ENCODE measurements at places on chromosomes 7 and 10.

DNA sequence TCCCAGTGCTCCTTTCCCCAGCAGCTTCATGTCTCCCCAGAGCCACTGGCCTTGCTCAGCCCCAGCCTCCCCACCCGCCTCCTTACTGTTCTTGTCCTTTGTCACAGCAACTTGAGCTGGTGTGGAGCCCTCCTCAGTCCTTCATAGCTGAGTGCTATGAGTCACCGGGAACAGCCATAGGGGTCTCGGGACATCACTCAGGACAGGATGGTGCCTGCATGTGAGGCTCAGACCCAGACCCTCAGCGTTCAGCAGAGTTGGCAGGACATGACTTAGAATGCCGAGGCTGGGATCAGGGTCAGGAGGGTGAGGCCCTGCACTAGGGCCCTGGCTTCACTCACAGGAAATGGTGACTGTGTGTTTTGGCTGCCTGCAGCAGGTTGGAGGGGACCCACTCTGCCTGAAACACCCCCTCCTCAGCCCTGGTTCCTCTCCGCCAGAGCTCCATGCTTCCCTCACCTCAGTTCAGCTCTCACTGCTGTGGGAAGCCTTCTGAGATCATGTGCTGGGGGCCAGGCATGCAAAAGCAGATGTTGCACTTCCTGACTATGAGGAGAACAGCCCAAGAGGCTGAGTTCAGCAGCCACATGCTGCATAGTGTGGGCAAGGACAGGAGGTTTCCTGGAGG, 40.7 kb upstream of the GJD4 start:
- H3K27me3 ChIP-seq: no peaks in the 10 kb centered on the region
- DNase-seq: no peak
- H3K4me1 ChIP-seq: no peaks in the 10 kb centered on the region
- H3K4me3 ChIP-seq: no peak overlapping the region
- peaks cover 32% of the 10 kb centered on the region for H3K36me3 ChIP-seq

DNA sequence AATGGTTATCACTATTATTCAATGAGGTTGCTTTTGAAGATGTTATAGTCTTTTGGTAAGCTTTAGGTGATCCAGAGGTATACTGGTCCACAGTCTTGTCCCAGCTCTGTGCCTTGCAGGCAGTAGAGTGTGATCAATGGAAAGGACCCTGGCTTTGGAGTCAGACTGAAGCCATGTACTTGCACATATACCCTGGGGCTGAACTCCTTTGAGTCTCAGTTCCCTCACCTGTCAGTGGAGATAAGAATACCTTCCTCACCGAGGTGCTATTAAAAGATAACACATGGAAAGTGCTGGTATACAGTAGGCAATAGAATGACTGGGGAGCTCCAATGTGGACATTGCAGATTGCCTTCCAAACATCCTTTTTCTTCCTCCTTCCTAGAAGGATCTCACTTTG, 16.0 kb upstream of the PDLIM1 start:
- H3K27ac ChIP-seq: no peak overlapping the region
- DNase-seq: no peak
- H3K4me1 ChIP-seq: no peaks in the 10 kb centered on the region
- no peak overlapping the region for H3K4me3 ChIP-seq

DNA sequence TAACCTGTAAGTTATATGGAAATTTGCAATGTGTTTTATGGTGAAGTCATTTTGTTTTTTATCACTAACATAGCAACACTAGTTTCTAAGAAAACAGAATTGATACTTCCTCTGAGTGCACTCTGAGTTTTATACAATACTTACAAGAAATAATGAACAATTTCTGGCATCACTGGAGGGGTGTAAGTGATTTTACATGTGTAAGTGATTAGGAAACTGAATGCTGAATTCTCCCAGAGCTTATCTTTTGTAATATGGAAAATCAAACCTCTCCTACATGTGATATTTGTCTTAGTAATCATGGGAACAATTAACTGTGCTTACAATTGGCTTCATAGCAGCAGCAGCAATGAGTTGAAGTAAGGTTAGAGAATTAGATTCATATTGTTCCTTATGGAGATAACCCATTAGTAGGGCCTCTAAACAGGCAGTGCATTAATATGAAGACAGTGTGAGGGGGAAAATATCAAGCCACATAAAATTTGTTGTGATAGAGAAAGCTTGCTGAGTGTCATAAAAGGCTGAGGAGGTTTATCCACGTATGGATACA, 37.4 kb downstream of the SEMA3C start:
- no peaks in the 10 kb centered on the region for H3K36me3 ChIP-seq
- H3K27me3 ChIP-seq: no peaks in the 10 kb centered on the region
- H3K27ac ChIP-seq: no peak overlapping the region
- DNase-seq: no peak

GRCh38 chr7:74149603-74150002, 24.6 kb upstream of the EIF4H start:
- H3K27ac ChIP-seq: no peak overlapping the region
- no peaks in the 10 kb centered on the region for H3K36me3 ChIP-seq
- H3K4me1 ChIP-seq: no peaks in the 10 kb centered on the region
- no peaks in the 10 kb centered on the region for H3K27me3 ChIP-seq

GRCh38 chr10:88565072-88565471, 18.0 kb downstream of the RNLS start:
- no peak for DNase-seq
- H3K27ac ChIP-seq: no peak overlapping the region
- no peaks in the 10 kb centered on the region for H3K36me3 ChIP-seq
- H3K4me1 ChIP-seq: no peaks in the 10 kb centered on the region

DNA sequence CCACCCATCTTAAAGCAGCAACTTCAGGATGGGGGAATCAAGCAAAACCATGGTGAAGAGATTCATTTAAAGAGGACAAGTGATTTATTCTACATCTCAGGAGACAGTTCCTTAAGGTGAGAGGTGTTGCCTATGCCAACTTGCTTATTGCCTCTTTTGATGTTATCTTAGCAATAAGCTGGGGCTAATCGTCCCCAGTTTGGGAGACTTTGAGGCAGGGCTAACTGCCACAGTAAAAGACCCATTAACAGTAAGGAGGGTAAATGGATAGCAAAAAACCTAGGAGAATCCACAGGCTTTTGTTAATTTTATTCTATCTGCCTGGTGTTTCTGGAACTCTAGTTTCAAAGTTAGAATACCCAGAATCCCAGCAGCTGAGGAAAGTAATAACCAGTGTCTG, 22.1 kb upstream of the HERPUD2 start:
- DNase-seq: no peak
- H3K27ac ChIP-seq: no peak overlapping the region
- H3K27me3 ChIP-seq: no peaks in the 10 kb centered on the region
- no peak overlapping the region for H3K4me3 ChIP-seq

DNA sequence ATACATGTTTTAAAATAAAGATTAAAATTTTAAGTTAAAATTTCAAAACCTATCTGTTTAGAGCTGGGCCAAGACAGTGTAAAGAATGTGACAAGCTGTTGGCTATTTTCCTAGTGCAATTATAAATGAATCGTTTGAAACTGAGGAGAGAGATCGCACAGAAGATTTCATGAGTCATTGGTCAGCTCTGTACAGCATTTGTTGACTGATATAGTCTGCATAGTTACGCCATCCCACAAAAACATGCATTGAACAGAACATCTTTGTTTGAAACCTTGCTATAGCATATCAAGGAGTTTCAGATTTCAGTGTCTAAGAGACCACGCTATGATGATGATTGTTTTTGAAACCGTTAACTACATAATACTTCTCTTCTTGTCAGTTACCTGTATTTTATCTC, 1.3 kb upstream of the C10orf67 start:
- H3K36me3 ChIP-seq: no peaks in the 10 kb centered on the region
- H3K4me1 ChIP-seq: peaks cover 24% of the 10 kb centered on the region
- DNase-seq: no peak
- H3K4me3 ChIP-seq: no peak overlapping the region
- H3K27me3 ChIP-seq: peaks cover 13% of the 10 kb centered on the region
- no peak overlapping the region for H3K27ac ChIP-seq

DNA sequence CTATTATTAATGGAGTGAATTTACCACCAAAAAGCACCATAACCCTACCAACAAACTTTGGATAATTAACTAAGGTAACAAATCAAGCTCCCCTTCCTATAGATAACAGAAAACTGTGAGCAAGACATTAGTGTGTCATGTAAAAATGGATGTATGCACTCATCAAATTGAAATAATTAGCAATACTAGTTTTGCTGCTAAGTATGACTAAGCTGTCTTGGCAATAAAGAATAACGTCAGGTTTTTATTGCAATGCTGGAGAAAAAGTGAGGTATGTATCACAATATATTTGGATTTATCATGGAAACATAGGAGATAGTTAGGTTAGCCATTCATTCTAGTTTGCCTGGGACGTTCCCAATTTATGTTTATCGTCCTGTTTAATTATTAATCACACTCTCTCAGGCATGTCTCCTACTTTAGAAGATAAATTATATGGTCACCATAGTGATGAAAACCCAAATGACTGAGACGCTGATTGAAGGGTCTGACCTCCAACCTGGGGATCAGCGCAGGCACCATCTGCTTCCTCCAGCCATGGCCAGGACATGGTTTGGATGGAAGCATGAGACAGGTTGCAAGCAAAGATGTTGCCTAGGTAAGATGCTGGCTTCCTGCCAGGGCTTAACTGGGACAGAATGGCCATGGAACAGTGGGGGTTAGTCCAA, 125.6 kb downstream of the FANK1 start:
- no peak overlapping the region for H3K4me3 ChIP-seq
- no peak overlapping the region for H3K27ac ChIP-seq
- peaks cover 4% of the 10 kb centered on the region for H3K27me3 ChIP-seq
- DNase-seq: no peak

DNA sequence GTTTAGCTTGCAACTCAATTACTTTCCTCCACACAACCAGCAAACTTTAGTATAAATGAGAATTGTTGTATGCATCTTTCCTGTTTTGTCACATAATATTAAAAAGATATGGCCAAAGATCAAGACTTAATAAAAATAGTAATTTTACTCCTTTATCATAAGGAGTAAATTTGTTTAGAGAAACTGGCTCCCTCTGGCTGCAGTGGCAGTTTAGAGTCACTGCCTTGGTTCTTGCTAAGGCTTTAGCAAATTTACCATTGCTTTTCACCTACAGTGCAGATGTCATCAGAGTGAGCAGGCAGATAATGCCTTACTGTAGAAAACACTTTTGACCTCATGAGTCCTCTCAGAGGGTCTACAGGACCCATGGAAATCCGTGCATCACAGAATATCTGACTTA, 2.6 kb downstream of the PRPF18 start:
- peaks cover 11% of the 10 kb centered on the region for H3K4me1 ChIP-seq
- H3K36me3 ChIP-seq: peaks cover 7% of the 10 kb centered on the region
- H3K4me3 ChIP-seq: no peak overlapping the region
- H3K27ac ChIP-seq: no peak overlapping the region
- no peak for DNase-seq
- H3K27me3 ChIP-seq: peaks cover 3% of the 10 kb centered on the region

- no peaks in the 10 kb centered on the region for H3K27me3 ChIP-seq
- no peak overlapping the region for H3K27ac ChIP-seq
- no peaks in the 10 kb centered on the region for H3K36me3 ChIP-seq
- DNase-seq: no peak
Measured at GRCh38 chr7:114785496-114785895, 136.4 kb upstream of the MDFIC start.

DNA sequence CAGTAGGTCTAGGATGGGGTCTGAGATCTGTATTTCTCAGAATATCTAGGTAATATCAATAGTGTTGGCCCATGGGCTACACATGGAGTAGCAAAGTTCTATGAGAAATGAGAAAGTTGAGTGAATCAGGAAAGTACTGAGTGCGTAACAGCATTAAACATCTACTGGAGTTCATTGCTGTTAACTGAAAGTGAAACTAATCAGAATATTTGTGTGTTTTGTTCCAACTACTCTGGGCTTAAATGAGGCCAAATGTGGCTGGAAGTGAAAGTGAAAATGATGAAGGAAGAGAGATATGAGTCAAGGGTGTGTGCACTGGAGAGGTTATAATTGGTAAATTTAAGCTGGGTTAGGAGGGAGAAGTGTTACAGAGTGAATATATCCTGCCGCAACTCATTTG, 46.5 kb downstream of the TMEM106B start:
- no peaks in the 10 kb centered on the region for H3K27me3 ChIP-seq
- H3K4me3 ChIP-seq: peak overlapping the region; percentile 37
- no peak for DNase-seq
- no peaks in the 10 kb centered on the region for H3K36me3 ChIP-seq
- no peaks in the 10 kb centered on the region for H3K4me1 ChIP-seq
- H3K27ac ChIP-seq: peak overlapping the region; percentile 83

DNA sequence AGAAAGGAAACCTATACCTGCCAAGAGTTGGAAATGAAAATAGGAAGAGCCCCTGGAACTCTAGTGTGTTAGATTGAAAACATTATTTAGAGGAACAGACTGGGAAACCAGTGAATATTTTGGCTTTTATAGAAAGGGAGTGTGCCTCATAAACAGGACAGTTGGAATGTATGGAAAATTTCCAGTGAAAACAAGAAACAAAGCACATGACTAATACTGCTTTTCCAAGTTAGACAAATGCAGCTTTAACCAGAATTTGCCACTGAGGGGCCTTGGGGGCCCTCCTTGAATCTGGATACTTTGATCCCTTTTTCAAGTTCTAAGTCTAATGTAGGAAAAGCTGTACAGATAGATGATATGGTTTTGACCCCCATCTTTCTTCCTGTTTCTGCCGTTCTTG, 21.2 kb downstream of the ITGB8 start:
- H3K4me3 ChIP-seq: no peak overlapping the region
- no peaks in the 10 kb centered on the region for H3K4me1 ChIP-seq
- DNase-seq: no peak
- H3K27ac ChIP-seq: no peak overlapping the region
- H3K27me3 ChIP-seq: no peaks in the 10 kb centered on the region

DNA sequence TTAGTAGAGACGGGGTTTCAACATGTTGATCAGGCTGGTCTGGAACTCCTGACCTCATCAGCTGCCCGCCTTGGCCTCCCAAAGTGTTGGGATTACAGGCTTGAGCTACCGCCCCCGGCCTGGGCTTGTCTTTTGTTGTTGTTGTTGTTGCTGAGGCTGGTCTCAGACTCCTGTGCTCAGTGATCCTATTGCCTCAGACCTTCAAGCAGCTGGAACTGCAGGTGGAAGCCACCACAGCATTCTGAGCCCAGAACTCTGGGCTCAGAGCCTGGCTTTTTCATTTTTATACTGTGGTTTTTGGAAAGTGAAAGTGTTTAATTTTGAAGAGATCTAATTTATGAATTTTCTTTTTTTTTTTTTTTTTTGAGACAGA, 16.2 kb upstream of the DNAJB6 start:
- no peak overlapping the region for H3K27ac ChIP-seq
- peaks cover 6% of the 10 kb centered on the region for H3K36me3 ChIP-seq
- no peak overlapping the region for H3K4me3 ChIP-seq

GRCh38 chr10:37053476-37053875, 71.9 kb upstream of the ANKRD30A start:
- H3K27me3 ChIP-seq: no peaks in the 10 kb centered on the region
- H3K27ac ChIP-seq: no peak overlapping the region
- no peaks in the 10 kb centered on the region for H3K4me1 ChIP-seq
- no peak overlapping the region for H3K4me3 ChIP-seq

DNA sequence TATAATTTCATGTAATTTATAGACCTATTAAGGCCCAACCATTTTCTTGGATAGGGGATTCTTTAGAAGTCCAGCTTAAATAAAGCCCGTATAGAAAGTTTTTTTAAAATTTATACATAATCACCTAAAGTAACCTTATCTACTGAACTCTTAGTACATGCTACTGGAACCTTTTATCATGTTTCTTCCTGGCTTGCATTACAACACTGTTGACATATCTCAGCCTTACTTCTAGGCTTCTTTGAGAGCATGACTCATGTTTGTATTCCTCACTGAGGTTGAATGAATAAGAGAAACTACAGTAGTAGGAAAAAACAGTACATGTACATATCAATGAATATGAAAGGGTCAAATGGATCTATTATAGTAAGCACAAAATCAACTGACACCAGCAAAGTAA, 8.2 kb upstream of the MAGI2 start:
- no peak overlapping the region for H3K27ac ChIP-seq
- DNase-seq: no peak
- no peaks in the 10 kb centered on the region for H3K4me1 ChIP-seq
- no peak overlapping the region for H3K4me3 ChIP-seq
- no peaks in the 10 kb centered on the region for H3K27me3 ChIP-seq
